B cell (primary cell): ENCODE measurements at places on chromosomes 3 and 15.

- no peak for DNase-seq
These were observed 17.9 kb upstream of the TMCC1 start for GRCh38 chr3:129911261-129911861.

DNA sequence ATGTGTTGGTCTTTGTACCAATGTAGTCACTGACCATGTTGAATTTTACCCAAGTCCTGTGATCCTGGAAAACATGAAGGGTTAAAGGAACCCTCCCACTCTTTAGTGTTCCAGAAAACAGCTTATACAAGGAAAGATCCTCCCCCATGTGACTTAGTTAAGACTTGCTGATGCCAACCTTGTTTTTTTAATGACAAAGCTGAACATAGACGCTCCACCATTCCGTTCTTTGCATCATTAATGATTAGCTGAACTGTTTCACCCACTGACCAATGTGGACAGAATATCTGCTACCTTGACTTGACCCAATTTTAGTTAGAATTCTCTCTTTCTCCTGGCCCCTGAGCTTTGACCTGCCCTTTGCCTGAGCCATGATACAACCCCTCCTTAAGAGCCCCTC lies 3.5 kb upstream of the WDR72 start:
- no peak for DNase-seq

- no peak for DNase-seq
These were observed 114.6 kb upstream of the TRIM42 start for GRCh38 chr3:140563206-140563760.

DNA sequence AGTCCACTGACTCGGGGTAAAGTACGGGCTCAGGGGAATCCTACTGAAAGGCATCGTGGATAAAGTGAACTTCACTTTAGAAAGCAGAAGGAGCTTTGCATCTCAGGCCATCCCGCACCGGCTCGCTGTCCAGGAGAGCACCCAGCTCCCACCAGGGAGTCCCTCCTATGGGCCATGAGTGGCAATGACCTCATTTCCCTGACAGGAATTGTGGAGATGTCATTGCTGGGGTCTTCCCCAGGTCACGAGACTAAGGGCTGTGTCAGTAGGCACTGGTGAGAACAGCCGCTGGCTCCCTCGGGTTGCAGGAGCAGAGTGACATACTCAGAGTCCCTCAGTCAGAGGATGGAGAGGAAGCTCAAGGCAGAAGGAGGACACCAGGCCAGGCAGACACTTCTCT lies 97.3 kb downstream of the XXYLT1 start:
- DNase-seq, result no peak

- no peak for DNase-seq
These were observed 43.8 kb downstream of the PLCL2 start for GRCh38 chr3:16928386-16929132.

DNA sequence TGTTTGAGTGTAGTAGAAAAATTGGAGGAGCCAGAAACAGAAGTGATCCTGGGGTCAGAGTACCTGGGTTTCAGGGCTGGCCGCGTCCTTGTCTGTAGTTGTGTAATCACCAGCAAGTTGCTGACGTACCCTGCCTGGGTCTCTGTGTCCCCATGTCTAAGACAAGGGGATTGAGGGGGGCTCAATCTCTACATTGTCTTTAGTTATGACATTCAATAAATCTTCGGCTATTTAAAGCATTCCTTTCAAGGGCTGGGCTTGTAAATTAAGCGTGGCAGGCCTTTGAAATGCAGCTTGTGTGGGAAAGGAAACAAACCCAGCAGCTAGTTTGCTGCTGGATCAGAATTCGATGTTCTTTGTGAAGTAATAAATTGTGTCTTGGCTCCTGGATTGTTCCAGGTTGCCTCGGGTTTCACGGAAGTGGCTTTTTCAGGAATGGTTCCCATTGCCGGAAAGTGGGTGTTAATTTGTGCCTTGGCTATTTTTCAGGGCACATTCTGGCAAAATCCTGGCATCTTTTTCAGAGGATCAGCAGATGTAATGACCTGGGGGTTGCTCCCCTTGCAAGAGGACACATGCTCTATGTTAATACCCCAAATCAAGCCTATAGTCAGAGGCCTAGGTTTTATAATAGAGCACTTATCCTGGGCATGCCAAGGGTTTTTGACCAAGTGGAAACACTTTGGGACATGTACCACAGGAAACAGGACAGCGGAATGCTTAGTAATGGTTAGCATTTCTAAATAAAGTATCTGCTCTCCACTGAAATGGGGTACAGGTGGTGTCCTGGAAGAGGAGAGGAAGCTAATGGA lies 294.8 kb upstream of the NR2E3 start:
- no peak for DNase-seq

- DNase-seq, result no peak
These were observed 112.9 kb upstream of the ARHGEF3 start for GRCh38 chr3:56914646-56915045.

- DNase-seq, result no peak
These were observed 502.8 kb downstream of the IGSF11 start for GRCh38 chr3:118531816-118532215.

DNA sequence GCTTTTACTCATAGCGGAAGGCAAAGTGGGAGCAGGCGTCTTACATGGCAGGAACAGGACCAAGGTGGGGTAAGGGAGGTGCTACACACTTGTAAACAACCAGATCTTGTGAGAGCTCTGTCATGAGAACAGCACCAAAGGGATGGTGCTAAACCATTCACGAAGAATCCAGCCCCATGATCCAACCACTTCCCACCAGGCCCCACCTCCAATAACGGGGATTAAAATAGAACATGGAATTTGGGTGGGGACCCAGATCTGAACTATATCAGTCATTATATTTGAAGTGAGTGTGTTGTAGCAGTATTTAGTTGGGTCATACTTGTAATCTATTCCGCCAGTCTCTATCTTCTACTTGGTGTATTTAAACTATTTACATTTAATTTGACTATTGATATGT lies 190.9 kb downstream of the RPLP1 start:
- no peak for DNase-seq
